ENCODE measurements at places on chromosomes 16 and 17.
A peak's percentile ranks its signal among the peaks of the same experiment; 100 is the strongest.

DNA sequence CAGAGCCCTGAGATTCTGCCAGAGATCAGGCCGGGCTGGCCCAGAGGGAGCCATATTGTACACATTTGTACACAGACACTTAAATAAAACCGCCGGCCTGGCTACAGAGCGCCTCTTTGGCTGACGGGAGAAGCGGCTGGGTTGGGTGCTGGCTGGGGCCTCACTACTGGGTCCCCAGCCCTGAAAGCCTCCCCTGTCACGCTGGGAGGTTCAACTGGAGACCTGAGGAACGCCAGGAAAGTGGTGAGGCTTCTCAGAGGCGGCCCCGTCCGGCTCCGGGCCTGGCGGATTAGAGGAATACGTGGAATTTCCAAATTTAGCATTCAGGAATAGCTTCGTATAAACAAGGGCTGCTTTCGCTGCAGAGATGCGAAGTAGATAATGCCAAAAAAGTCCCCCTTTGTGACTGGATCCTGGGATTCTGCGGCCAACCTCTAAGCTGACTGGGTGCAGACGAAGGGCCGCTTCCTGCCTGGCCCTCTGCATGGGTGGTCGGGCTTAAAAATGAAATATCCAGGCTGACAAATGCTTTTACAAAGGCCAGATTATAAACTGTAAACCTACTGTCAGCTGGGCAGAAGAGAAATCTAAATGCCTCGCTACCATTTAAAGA is 252.4 kb downstream of the IRF8 start:
- no peak for DNase-seq

DNA sequence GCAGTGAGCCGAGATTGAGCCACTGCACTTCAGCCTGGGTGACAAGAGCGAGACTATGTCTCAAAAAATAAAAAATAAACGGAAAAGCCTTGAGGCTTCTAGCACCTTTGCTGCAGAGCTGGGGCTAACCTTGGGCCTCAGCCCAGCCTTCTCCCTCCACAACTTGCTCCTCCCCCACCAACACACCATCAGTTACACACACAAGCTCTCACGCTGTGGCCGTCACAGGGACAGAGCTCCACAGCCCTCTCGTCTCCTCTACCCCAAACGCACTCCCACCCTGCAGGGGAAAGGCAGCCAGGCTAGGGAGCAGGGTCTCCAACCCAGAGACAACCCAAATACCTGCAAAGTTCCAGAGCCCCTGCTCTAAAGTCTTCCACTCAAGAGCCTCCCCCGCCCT is 22.0 kb upstream of the MRPS23 start:
- no peak for DNase-seq

DNA sequence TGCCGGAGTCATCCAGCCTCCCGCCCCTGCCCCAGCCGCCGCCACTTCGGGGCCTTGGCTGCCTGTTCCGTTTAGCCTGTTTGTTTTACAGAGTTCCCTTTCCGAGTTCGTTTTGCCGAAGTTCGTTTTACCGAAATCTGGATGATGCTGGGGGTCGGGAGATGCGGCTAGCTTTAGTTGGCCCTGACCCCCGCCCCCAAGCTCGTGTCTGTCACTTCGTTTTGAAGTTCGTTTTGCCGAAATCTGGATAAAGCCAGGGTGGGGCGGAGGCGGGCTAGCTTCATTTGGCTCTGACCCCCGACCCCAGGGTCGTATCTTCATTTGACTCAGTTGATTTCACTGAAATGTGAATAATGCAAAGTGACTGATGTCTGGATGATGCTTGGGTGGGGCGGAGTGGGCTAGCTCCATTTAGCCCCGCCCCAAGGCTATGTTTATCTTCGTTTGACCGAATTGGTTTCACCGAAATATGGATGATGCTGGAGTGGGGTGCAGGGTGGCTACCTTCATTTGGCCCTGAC is 591 bp downstream of the PSMD7 start:
- DNase-seq: no peak

DNA sequence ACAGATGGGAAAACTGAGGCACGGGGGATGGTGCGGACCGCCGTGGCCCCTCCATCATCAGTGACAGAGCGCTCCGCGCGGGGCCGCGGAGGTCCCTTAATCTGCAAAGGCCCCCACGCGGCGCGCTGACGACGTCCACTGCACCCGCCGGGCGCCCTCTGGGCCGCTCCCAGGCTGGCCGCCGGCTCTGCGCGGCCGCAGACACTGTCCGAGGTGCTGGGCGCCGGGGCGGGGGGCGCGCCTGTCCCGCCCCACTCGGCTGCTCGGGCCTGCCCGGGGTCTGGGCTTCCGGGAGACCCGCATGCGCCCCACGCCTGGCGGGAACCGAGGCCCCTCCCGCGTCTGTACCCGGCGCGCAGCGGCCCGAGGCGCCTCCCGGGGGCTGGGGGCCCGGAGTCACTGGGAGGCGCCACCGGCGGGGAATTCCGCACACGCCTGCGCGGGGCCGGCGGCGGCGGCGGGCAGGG is 550 bp upstream of the RNF213 start:
- peak; percentile 21 for DNase-seq

- DNase-seq: peak; percentile 31
Observed at GRCh38 chr16:10979717-10980601, 35.6 kb downstream of the CLEC16A start.

- no peak for DNase-seq
Observed at GRCh38 chr17:44988044-44988942, 20.2 kb upstream of the C1QL1 start.

DNA sequence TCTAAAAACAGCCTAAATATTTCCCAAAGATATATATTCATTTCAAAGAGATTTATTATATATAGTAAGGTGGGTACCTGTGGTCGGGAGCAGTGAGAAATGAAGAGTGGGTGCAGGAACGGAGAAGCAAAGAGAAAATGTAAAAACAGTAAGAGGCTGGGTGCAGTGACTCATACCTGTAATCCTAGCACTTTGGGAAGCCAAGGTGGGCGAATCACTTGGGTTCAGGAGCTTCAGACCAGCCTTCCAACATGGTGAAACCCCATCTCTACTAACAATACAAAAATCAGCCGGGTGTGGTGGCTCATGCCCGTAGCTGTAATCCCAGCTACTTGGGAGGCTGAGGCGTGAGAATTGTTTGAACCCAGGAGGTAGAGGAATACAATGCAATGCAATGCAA is 257.1 kb downstream of the BCAS3 start:
- DNase-seq: no peak

DNA sequence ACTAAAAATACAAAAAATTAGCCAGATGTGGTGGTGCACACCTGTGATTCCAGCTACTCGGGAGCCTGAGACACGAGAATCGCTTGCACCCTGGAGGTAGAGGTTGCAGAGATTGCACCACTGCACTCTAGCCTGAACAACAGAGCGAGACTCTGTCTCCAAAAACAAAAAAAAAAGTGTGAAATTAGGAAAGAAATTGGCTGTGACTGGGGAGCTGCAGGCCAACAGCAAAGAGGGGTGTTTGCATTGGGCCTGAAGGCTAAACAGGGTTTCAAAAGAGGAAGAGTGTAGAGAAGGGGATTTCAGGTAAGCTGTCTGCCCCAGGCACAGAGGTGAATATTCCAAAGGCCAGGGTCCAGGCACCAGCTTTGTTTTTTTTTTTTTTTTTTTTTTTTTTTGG is 9.4 kb downstream of the BMERB1 start:
- no peak for DNase-seq

GRCh38 chr16:19210280-19210924 is 42.4 kb downstream of the SYT17 start:
- DNase-seq: no peak

- DNase-seq: no peak
Observed at GRCh38 chr16:4317532-4318450, 1.9 kb downstream of the GLIS2 start.

- no peak for DNase-seq
Observed at GRCh38 chr17:52096056-52096455, 62.5 kb downstream of the CA10 start.

- DNase-seq: no peak
Observed at GRCh38 chr16:74748616-74749026, 26.0 kb downstream of the FA2H start.

DNA sequence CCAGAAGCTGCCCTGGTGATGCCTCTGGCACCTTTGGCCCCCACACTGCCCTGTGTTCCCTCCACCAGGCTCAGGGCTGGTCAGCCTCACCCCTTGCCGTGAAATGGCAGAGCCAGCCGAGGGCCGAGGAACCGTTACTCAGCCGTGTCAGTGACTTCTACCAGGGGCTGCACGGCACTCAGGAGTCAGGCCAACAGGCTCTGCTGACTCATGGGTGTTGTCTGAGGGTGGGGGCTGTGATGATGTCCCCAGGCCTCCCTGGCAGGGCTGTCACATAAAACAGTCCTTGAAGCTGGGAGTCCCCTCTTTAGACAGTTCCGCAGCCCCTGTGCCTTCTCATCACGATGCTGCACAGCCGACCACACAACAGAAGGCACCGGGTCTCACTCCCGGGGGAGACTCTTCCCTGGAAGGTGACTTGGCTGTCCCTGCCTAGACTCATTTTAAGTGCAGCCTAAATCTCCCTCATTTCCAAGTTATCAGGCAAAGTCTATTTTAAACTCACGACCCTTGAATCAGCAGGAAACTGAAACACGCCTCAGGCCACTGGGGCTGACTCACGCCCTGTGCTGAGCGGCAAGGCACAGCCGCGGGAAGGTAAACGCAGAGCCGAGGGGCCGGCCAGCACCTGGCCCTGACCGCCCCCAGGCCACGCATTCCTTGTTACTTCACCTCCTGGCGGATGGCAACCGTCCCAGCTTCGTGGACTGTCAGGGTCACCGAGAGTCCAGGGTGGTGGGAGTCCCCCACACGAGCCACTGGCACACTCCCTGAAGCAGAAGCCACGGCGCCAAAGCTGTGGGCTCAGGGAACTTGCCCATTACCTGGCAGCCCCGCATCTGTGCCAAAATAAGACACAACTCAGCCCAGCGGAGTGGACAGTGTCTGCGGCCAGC is 102.6 kb downstream of the ZNF778 start:
- DNase-seq: no peak
